ENCODE measurements at places on chromosomes 2 and 18. TPM values are rescaled to one million over a fixed set of nuclear protein-coding genes. Genes with fewer than 3 reads are reported as not detected.

The CDK15 gene
- not detected for total RNA-seq

DNA sequence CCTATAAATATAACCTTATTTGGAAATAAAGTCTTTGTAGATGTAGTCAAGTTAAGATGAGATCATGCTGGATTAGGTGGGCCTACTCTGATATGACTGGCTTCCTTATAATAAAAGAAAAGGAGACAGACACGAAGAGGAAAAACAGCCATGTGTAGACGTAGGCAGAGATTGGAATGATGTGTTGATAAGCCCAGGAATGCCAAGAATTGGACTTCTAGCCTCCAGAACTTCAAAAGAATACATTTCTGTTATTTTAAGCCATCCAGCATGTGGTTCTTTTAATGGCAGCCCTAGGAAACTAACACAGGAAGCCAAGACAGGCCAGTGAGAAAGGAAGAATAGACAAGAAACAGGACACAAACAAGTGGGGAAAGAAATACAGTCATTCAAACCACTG is 68.6 kb downstream of the NYAP2 start:
- no peak overlapping the region for H3K27ac ChIP-seq
- H3K27me3 ChIP-seq = no peaks in the 10 kb centered on the region
- H3K4me1 ChIP-seq = peaks cover 3% of the 10 kb centered on the region
- H3K4me3 ChIP-seq = no peak overlapping the region

DNA sequence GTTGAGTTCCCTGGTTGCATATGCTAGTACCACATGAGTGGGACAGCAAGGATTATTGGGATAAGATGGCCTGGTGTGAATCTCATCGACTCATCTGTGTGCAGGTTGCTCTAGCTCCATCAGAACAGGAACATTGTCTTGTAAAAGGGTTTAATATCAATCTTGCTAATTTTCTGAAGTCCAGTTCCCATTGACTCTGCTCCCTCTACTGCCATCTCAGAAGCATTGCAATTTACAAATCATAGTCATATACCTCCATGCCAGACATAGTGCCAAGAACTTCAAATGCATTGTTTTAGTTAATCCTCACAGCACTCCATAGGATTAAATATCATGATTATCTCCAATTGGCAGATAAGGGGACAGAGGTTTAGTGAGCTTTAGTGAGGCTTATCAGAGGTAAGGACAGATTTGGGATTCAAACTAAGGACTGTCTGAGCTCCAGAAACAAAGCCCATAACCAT is 4.8 kb upstream of the STAT4 start:
- H3K4me1 ChIP-seq = no peaks in the 10 kb centered on the region
- H3K27ac ChIP-seq = no peak overlapping the region
- H3K36me3 ChIP-seq = no peaks in the 10 kb centered on the region
- DNase-seq = no peak
- no peak overlapping the region for H3K4me3 ChIP-seq

The B4GALT6 gene
- total RNA-seq = 34.0 TPM

DNA sequence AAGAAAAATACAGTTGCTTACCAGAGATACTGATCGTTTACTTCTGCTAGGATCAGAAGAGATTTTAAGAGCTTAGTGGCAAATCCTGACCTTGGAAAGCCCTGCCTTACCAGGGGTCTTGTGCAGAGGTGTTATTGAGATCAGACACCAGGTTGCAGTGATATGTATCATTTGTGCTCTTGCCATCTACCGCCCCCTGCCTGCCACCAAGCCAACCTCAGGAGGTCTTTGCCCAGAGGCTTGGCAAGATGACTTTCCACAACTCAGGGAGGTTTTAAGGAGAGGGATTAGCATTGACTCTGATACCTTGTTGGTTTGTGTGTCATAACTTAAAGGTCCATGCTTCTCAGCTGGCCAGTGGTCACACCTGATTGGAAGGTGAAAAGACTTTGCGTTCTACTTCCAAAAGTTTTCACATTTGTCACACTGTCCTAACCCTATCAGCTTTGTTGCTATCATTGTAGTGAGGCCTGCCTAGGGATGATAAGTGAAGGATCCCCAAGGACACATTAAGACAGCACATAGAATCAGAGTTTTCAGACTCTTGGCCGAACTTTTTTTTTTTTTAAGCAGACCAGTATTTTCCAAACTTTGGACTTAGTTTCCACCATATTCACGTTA is 46.2 kb upstream of the MGAT5 start:
- no peaks in the 10 kb centered on the region for H3K27me3 ChIP-seq
- peaks cover 12% of the 10 kb centered on the region for H3K4me1 ChIP-seq
- DNase-seq = peak; percentile 67

The SERPINB3 gene
- total RNA-seq = 1.7 TPM

The IL36B gene
- not detected for total RNA-seq

GRCh38 chr18:50879302-50880118 is 592 bp downstream of the ME2 start:
- no peaks in the 10 kb centered on the region for H3K27me3 ChIP-seq
- H3K36me3 ChIP-seq = peaks cover 8% of the 10 kb centered on the region
- H3K4me1 ChIP-seq = no peaks in the 10 kb centered on the region
- H3K27ac ChIP-seq = no peak overlapping the region

The G6PC2 gene
- total RNA-seq = not detected

The TEKT4 gene
- not detected for total RNA-seq

- DNase-seq = no peak
- no peaks in the 10 kb centered on the region for H3K4me1 ChIP-seq
- no peaks in the 10 kb centered on the region for H3K27me3 ChIP-seq
- no peak overlapping the region for H3K27ac ChIP-seq
- H3K36me3 ChIP-seq = no peaks in the 10 kb centered on the region
These were observed 37.9 kb upstream of the CTAGE1 start for GRCh38 chr18:22455425-22456115.

DNA sequence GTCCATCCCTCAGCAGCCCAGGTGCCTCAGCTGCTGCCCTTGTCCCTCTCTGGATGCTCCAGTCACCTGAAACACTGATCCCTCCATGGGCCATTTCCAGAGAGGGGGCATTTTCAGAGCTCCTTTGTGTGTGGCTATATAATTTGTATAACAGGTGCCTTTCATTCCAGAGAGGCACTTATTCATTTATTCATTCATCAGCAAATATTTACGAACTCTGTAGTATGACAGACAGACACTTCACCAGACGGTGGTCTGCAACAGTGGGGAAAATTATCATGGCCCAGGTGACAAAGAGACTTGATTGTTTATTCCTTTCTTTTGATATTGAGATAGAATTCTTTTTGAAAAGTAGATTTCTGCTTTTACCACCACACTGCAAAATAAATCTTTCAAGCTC is 361.7 kb downstream of the TMEM182 start:
- no peaks in the 10 kb centered on the region for H3K4me1 ChIP-seq
- DNase-seq = no peak
- H3K4me3 ChIP-seq = no peak overlapping the region
- H3K27ac ChIP-seq = no peak overlapping the region
- no peaks in the 10 kb centered on the region for H3K36me3 ChIP-seq
- no peaks in the 10 kb centered on the region for H3K27me3 ChIP-seq

DNA sequence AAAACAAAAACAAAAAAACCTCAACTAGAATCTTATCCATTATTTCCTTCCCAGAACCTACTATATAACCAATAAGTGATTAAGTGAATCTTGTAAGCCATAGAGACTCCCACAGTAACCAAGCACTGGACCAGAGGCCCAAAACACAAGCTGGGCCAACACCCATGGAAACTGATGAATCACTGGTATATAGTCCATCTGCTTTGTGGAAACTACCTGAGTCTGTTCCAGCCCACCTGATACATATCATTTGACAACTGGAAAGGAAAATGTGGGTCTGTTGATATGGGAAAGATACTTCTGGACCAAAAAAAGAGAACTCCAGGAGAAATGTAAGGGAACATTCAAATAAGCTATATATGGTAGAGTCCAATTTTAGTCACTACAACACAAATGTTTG is 252.8 kb downstream of the MREG start:
- peaks cover 5% of the 10 kb centered on the region for H3K36me3 ChIP-seq
- H3K4me1 ChIP-seq = no peaks in the 10 kb centered on the region
- H3K4me3 ChIP-seq = no peak overlapping the region
- no peaks in the 10 kb centered on the region for H3K27me3 ChIP-seq
- no peak overlapping the region for H3K27ac ChIP-seq
- no peak for DNase-seq

GRCh38 chr18:77207540-77207939 is 42.1 kb upstream of the GALR1 start:
- no peaks in the 10 kb centered on the region for H3K4me1 ChIP-seq
- DNase-seq = peak; percentile 52
- H3K4me3 ChIP-seq = no peak overlapping the region
- H3K27me3 ChIP-seq = no peaks in the 10 kb centered on the region
- H3K27ac ChIP-seq = no peak overlapping the region

DNA sequence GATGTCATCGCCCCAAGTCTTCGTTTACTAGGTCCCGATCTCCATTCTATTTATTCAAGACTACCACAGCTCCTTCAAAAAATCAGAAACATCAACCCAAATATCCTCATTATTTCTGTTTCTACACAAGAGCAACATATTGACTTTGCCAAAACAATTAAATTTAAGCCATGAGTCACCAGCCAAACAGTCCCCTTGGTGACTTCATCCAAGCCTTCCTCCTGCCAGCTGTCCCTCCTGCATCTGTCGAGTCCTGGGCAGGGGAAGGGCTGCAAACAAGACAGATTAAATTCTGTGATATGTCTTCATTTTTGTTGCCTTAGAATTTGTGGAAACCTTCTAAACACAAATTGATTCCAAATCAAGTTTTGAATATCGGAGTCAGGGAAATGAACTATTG is 110.3 kb downstream of the SP3 start:
- H3K4me3 ChIP-seq = no peak overlapping the region
- H3K36me3 ChIP-seq = no peaks in the 10 kb centered on the region
- no peak for DNase-seq
- H3K4me1 ChIP-seq = no peaks in the 10 kb centered on the region
- H3K27me3 ChIP-seq = no peaks in the 10 kb centered on the region

- H3K4me1 ChIP-seq = no peaks in the 10 kb centered on the region
- no peak for DNase-seq
- H3K4me3 ChIP-seq = no peak overlapping the region
- H3K27ac ChIP-seq = no peak overlapping the region
- no peaks in the 10 kb centered on the region for H3K27me3 ChIP-seq
These were observed 4.7 kb upstream of the TTN start for GRCh38 chr2:178811901-178812300.

GRCh38 chr2:178449700-178450523 is 1.1 kb downstream of the PRKRA start:
- no peaks in the 10 kb centered on the region for H3K4me1 ChIP-seq
- H3K36me3 ChIP-seq = peaks cover 17% of the 10 kb centered on the region
- H3K27ac ChIP-seq = peak overlapping the region; percentile 24
- H3K27me3 ChIP-seq = no peaks in the 10 kb centered on the region
- DNase-seq = no peak

The MDH1 gene
- total RNA-seq = 317 TPM

The METTL21A gene
- 68.6 TPM for total RNA-seq

The EMILIN1 gene
- total RNA-seq = 1.2 TPM

The KLHL41 gene
- total RNA-seq = not detected

DNA sequence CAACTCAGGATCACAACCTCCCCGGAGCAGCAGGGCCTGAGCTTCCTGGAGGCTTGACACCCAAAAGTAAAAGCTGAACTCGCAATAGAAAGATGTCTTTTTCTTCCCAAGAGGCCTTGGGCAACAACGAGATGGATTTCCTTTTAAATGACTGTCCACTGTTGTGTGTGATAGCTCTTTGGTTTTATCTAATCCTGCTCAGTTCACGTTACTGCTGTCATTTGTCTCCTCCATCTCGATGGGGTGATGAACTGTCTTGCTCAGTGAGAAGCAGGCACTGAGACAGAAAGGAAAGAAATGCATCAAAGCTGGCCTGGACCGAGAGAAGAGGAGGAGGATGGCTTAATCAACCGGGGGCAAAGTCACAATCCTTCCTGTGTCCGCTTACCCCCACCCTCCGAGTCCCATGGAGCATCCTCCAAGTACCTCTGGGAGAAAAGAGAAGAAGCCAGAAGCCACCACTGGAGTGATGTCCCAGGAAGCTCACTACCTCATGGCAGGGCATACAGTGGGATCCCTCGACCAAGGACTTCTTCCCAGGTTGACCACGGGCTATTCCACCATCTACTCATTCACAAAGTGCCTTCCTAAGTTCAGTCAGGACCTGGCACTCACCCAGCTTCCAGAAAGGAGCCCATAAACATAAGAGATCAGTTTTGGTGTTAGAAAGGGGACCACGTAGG is 68.5 kb downstream of the GALNT14 start:
- H3K27me3 ChIP-seq = no peaks in the 10 kb centered on the region
- H3K4me3 ChIP-seq = no peak overlapping the region
- H3K4me1 ChIP-seq = peaks cover 2% of the 10 kb centered on the region
- H3K36me3 ChIP-seq = no peaks in the 10 kb centered on the region
- H3K27ac ChIP-seq = no peak overlapping the region
- no peak for DNase-seq

GRCh38 chr2:159904127-159904958 is 106.3 kb upstream of the CD302 start:
- H3K27me3 ChIP-seq = no peaks in the 10 kb centered on the region
- peak within 1 kb of the TSS; percentile 77 for H3K4me3 ChIP-seq
- DNase-seq = peak; percentile 94
- no peak within 1 kb of the TSS for H3K27ac ChIP-seq

- H3K27me3 ChIP-seq = no peaks in the 10 kb centered on the region
- H3K4me1 ChIP-seq = peaks cover 7% of the 10 kb centered on the region
- H3K27ac ChIP-seq = no peak overlapping the region
- H3K4me3 ChIP-seq = no peak overlapping the region
- H3K36me3 ChIP-seq = peaks cover 5% of the 10 kb centered on the region
These were observed 2070.4 kb upstream of the CELF4 start for GRCh38 chr18:39635966-39636365.

The FAM237A gene
- not detected for total RNA-seq

- no peak overlapping the region for H3K4me3 ChIP-seq
- H3K27ac ChIP-seq = no peak overlapping the region
- no peaks in the 10 kb centered on the region for H3K27me3 ChIP-seq
- no peak for DNase-seq
- peaks cover 2% of the 10 kb centered on the region for H3K36me3 ChIP-seq
These were observed 370.8 kb downstream of the TMEM182 start for GRCh38 chr2:103132536-103133217.

DNA sequence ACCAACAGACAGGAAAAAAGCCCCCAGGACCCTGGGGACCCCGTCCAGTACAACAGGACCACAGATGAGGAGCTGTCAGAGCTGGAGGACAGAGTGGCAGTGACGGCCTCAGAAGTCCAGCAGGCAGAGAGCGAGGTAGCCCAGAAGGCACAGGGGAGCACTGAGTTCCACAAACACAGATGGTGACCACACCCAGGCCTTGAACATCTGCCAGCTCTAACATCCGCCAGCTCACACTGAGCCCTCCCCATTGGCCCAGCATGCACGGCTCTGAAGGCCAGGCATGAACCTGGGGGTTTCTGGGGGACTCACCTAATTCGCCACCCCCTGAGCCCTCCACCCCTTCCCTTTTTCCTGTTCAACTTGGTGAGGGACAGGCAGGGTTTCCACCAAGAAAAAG is 25.6 kb upstream of the PRLH start:
- no peak for DNase-seq
- H3K27me3 ChIP-seq = no peaks in the 10 kb centered on the region
- H3K4me3 ChIP-seq = no peak overlapping the region
- no peak overlapping the region for H3K27ac ChIP-seq
- no peaks in the 10 kb centered on the region for H3K4me1 ChIP-seq

The SP140 gene
- 0.70 TPM for total RNA-seq
